ENCODE measurements at places on chromosomes 5 and 9.

DNA sequence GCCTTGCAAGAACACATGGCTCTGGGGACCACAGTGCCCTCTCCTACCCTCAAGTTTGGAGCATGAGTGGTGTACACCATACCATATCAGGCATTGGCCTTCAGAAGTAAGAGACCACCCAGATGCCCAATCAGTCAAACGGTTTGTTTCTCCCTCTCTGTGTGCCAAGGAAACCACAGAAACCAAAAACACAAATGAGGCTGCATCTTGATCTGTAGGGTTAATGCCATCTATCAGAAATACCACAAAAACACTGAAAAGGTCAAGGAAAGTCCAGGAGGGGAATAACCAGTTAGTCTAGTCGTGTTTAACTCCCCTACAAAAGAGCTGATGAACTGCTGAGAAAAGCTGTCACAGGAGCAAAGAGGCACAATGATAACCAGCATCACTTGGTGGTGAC is 78.4 kb downstream of the INSYN2B start:
- no peak for DNase-seq

- DNase-seq = no peak
These were observed 350.4 kb downstream of the CDH10 start for GRCh38 chr5:24294333-24294732.

DNA sequence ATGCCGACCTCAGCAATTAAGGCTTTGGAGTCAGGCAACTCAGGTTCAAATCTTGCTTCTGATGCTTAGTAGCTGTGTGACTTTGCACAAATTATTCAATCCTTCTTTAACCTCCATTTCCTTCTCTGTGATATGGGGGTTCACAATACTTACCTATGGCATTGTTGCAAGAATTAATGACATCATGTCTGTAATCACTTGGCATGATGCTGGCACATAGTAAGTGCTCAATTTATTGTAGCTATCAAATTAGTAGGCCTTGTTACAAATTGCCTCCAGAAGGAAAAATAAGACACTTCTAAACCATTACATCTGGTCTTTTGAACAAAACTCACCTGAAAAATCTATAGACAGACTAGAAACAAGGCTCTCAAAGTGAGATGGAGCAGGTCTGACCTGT is 29.9 kb upstream of the NDFIP1 start:
- DNase-seq = no peak

- no peak for DNase-seq
These were observed 127.0 kb upstream of the PALM2AKAP2 start for GRCh38 chr9:109652971-109653370.

- DNase-seq = no peak
These were observed 234.4 kb upstream of the MPDZ start for GRCh38 chr9:13513716-13514444.

DNA sequence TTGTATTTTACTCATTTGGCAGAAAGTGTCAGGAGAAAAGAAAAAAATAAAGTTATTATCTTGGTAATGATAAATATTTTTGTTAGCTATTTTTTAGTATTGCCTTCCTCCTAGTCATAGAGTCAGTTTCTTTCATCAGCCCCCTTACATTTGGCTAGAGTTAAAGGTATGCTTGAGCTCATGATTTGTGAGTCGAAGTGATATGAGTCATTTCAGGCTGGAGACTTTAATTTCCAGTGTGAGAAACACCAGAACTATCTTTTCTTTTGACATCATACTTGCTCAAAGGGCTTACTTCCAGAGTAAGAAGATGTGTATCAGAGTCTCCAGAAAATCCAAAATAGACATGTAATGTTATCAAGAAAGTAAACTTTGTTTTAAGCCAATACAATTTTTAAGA is 746.7 kb upstream of the TYRP1 start:
- DNase-seq = no peak

GRCh38 chr5:168893283-168893682 is 314.1 kb upstream of the PANK3 start:
- DNase-seq = no peak

DNA sequence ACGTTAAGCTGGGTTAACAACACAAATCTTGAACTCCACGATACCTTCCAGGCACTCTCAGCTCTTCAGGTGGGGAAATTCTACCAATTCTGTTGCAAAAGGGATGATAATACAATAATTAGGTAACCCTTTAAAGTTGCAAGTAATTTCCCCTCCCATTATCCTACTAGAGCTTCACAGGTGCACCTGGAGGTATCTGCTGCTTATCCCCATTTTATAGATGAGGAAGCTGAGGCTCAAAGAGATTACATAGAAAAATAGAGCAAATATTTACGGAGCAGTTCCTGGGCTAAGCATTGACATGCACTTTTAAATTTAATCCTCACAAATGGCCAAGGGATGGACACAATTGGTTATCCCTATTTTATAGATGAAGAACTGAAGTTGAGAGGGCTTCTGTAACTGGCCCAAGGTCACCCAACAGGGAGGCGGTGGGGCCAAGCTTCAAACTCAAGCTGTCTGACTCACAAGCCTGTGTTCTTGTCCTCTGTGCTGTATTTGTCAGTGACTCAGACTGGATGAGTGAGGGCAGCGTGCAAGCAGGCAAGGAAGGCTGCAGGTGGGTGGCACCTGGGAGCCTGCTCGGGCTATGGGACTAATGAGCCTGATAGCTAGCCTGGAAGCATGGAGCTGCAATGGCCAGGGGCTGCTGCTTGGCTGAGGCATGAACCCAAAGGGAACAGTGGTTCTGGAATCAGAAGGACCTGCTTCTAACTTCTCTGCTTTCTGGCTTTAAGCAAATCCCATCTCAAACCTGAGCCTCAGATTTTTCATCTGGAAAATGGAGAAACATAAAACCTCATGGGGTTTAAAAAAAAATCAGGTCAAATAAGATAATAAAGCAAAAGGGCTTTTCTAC is 105.5 kb downstream of the PDE6A start:
- DNase-seq = no peak

DNA sequence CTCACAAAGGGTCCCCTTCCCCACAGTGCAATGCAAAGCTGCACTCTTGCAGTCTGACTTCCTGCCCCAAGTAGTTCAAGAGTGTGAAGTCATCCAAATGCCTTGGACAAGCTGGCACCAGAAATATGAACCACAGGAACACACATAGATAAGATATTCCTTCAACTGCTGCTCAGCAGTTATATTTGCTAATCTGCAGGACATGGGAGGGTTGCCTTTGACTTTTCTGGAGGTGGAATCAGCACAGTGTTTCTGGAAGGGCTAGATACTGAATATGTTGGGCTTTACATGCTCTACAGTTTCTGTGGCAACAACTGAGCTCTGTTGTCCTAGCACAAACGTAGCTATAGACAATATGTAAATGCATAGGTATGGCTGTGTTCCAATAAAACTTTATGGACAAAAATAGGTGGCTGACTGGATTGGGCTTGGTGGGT is 96.7 kb upstream of the PCA3 start:
- no peak for DNase-seq

GRCh38 chr9:137227054-137227852 is at the start of gene RNF224:
Gene RNF224 (plus strand): TSS chr9:137227502. CDS start chr9:137228336, 834 bp downstream.
- DNase-seq = peak; percentile 83

GRCh38 chr9:107390778-107391177 is 98.8 kb downstream of the KLF4 start:
- no peak for DNase-seq

GRCh38 chr9:107839371-107839770 is 349.8 kb upstream of the KLF4 start:
- DNase-seq = no peak

GRCh38 chr9:137453643-137454081 is 5.5 kb downstream of the NSMF start:
- peak; percentile 39 for DNase-seq

DNA sequence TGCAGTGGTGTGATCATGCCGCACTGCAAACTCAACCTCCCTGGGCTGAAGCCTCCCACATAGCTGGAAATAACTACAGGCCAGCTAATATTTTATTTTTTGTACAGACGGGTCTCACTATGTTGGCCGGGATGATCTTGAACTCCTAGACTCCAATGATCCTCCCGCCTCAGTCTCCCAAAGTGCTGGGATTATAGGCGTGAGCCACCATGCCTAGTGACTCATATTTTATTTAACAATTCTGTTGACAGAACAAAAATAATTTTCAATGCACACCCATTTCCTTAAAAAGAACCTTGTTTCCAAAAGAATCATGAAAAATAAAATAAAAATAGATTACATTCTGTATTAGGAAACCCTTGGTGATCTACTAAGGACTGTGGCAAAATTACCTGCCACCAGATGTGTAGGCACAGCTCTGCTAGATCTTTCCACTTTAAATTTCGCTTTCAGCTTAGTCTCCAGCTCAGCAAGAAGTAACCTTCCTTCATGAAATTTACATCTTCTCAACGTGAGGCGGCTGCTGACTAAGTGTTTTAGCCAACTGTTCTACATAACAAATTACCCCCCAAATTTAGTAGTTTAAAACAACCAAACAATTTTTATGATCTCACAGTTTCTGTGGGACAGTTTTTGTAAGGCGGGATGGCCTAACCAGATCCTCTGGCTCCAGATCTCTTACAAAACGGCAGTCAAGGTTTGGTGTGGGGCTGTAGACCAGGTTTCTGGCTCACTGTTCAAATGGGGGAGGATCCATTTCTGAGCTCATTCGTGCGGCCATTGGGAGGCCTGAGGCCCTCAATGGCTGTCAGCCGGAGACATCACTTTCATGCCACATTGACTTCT is 32.6 kb upstream of the GOLPH3 start:
- DNase-seq = no peak

- no peak for DNase-seq
These were observed 173.8 kb upstream of the MVB12B start for GRCh38 chr9:126152622-126153362.

GRCh38 chr9:82130331-82131042 is 141.9 kb downstream of the SPATA31D1 start:
- DNase-seq = no peak

DNA sequence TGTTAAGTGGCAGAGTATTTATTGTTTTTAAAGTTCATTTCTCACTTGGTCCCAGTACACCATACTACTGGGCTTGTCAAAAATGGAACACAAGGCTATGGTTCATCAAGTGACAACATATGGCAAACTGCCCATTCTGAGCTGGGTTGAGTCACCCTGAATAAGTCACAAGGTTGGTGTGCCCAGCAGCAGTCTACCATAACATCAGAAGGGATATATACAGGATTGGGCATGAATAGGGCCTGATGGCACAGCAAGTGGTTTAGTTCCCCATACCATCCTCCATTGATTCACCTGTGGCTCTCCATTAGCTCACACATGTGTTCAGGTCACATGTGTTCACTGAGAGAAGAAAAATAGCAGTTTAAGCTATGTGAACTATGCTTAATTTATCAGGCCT is 249.8 kb upstream of the PRDM9 start:
- no peak for DNase-seq

DNA sequence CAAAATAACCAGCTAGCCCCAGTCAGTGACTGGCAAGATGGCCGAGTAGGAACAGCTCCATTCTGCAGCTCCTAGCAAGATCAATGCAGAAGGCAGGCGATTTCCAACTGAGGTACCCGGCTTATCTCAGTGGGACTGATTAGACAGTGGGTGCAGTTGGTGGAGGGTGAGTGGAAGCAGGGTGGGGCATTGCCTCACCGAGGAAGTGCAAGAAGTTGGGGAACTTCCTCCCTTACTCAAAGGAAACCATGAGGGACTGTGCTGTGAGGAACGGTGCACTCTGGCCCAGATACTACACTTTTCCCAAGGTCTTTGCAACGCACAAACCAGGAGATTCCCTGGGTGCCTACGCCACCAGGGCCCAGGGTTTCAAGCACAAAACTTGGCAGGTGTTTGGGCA is 9.6 kb upstream of the BTNL8 start:
- DNase-seq = no peak

GRCh38 chr9:123640792-123641222 is 284.8 kb downstream of the CRB2 start:
- no peak for DNase-seq

DNA sequence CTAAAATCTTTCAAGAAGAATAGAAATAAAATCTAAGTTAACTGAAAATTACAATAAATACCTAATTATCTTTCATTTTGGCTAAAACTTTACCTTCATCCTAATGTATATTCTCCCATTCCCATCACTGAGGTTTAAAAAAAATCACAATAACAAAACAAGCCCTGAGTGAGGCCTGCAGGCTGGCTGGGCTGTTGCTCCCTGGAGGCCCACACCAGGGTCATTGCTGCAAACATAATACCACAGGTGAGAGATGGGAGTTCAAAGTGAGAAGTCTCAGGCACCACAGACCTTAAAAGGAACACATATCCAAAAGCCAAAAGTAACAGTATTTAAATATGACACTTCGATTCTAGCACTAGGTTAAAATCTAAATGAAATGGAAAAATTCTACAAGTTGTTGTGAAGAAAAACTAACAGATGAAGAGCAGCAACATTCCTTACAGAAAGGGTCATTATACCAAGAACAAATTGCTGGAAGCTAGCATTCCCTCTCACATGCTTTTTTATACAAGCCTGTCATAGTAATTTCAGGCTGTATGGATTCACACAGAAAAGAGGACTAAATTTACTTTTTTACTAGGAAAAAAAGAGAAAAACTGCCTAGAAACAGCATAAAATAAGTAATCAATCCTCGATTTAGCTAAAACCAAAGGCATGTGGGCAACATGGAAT is 57.8 kb downstream of the AUH start:
- no peak for DNase-seq

DNA sequence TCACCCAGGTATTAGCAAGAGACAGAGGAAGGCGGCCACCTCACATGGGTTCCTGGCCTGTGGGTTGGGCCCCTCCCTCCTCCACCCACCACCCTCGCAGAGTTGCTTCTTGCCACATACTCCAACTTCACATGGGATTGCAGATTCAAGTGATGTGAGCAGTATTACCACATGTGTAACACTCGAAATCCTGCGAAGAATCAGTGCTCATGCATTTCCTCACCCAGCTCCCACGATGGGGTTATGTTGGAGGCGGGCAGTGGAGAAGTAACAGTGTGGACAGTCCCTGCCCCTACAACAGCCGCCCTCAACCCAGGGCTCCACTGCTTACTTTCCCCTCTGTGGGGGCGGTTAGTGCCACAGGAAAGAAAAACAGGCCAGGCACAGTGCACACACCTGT is 3.9 kb upstream of the FBP1 start:
- DNase-seq = no peak

DNA sequence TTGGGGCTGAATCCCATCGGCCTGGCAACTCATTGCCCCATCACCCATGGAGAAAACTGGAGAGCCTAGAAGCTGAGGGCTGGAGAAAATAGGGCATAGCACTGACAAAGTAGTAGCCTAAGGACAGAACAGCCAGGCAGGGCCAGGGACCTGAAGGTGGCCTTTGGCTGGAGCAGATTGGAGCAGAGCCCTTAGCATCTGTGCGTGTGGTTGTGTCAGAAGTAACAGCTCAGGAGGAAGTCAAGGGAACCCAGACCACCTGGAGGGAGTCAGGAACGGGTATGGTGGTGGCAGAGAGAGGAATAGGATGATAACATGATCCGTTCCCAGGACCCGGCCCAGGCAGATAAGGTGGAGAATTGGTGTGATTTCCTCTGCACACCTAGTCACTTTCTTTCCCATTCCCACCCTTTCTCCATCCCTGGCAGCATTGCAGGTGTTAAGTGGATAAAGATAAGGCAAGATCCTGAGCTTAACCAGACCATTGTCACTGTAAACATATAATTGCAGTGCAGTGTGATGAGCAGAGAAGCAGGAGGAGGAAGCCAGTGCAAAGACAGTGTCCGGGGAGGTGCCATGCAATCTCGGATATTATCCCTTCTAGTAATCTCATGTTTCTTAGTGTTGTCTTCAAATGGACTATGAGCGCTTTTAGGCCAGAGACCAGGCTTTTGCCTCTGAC is 67.0 kb downstream of the NDFIP1 start:
- no peak for DNase-seq

Data from CD4-positive, alpha-beta T cell treated with Interleukin-15 for 4 hours (primary cell).